Suprapubic skin (tissue), 4 donors: ENCODE measurements at places on chromosomes 3 and 15.

DNA sequence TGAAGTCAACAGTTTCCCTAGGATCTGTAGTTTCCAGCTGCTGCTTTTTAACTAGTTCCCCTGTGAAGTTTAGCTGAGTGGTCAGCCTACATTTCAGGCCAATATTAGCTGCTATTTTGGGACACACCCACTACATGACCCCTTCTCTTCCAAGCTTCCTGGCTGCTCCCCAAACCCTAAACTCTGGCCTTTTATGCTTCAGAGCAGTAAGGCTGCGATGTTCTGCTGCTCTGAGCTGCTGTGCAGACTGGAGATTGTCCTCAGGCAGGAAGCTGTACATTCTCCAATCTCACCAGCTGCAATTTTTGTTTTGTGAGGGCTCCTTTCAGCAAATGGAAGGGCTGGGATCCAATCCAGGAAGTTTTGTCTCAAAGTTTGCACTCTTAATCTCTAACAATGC is 48.0 kb upstream of the WDR72 start:
- DNase-seq, result no peak

DNA sequence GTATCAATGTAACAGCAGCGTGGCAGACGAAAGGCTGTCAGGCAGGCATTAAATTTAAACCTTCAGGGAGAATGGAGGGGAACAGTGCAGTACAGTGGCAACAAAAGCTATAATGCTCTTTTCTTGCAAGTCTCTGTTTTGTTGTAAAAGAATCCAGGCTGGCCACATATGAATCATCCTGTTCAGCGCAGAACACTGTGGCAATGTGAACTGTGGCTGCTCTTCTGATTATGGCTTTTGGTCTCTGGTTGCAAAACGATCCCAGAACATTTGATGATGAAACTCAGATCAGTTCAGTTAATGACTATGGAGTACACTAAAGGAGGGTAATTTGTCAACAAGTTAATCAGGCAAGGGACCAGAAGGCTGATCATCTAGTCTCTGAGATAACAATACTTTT is 219.7 kb upstream of the SGO1 start:
- DNase-seq, result no peak

DNA sequence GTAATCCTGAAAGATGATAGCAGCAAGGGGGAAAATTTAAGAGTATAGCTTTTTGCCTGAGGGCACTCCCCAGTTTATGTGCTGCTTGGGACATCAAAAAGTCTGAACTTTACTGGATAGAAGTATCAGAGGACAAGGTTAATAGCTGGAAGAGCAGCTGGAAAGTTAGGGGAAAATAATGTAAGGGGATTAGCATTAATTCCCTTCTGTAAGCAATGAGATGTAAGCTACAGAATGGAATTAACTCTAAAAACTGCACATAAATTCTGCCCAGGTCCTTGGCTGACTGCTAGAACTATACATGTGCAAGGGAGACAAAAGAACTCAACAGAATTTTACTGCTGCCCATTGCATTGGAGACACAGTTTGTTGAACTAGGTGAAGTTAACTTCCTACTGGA is 55.6 kb downstream of the ATP11B start:
- DNase-seq, result no peak

DNA sequence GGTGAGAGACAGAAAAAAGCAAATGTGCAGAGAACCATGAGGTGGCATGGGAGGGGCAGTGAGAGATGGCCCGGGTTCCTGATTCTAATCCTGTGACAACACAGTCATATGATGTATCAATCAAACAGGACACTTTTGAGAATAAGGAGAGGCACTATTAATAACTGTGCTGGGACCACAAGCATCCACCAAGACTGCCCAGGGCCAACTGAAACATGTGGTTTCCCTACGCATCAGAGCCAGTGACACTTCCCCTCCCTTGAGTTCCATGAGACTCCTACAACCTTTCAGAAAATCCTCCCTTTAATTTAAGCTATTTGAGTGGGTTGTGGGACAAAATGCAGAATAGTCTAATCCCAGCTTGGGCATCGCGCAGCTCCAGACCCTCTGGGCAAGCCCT is 17.4 kb downstream of the SH3BP5 start:
- DNase-seq, result peak; percentile 64

GRCh38 chr3:159001711-159002110 is 199.9 kb downstream of the MFSD1 start:
- no peak for DNase-seq

DNA sequence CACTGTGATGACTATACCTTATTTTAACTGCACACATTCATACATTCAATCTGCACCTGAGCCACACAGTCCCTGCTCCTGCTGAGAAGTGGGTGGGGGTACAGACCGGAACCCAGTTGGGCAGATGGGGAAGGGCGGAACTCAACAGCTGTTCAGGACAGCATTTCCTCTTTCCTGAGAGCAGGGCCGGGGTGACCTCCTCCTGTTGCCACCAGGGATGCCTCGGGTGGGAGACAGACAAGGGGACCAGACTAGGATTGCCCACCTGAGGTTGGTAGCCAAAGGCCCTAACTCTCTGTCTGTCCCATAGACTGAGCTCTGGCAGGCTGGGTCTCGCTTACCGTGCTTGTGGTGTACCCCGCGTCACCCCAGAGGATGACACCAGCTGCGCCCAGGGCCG is 3.9 kb downstream of the HYAL2 start:
- DNase-seq, result no peak

DNA sequence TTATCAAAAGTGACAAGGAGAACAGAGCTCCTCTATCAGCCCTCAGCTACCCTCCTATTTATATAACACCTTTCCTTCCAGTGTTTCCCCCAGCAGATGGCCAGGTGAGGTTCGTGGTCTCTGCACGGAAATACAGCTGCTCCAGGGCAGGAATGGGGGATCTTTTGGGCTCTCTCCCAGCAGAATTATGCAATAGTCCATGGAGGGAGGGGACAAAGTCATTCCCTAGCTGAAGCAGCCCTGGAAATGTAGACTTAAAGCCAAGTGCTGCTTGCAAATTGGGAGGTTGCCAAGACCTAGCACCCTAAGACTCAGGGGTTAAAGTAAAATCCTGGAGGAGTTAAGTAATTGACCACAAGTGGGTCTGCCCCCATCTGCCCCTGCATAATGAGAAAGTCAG is 256.3 kb downstream of the LRTM1 start:
- no peak for DNase-seq

- no peak for DNase-seq
These were observed 70.1 kb downstream of the PLXNA1 start for GRCh38 chr3:127053026-127053425.

DNA sequence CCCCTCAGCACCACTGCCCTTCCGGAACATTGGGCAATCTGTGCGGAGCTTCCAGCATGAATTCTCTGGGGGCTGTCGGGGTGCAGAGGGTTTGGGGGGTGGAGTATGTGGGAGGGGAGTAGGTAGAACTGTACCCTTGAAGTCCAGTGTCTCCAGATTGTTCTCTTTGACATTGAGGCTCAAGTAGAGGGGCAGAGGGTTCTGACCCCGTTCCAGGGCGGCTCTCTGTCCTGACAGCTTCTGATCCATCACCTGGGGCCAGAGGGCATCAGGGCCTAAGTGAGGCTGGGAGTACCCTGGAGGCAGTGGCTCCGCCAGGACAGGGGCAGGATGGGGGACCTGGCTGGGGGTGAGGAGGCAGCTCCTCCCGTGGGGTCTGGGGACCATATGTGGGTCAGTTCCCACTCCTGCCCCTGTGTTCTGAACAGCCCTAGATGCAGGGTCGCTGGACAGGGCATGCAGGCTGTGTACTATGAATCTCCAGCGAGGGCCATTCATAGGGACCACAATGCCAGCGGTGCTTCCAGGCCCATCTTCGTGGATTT is 22.1 kb downstream of the PLA2G4D start:
- DNase-seq, result peak; percentile 51

DNA sequence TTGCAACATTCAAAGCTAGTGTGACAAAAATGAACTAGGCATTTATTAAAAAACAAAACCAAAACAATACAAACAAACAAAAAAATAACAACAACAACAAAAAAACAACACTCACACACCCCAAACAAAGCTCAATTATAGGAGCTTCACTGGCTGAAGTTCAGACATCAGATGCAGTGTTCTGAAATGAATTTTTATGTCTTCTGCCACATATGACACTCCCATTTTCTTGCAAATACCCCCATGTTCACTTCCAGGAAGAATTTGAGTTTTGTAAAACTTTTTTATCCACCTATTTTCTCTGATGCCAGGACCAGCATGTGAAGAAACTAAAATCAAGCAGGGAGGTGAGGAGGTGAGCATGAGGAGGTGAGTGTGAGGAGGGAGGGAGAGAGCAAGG is 113.9 kb downstream of the CADPS start:
- no peak for DNase-seq

GRCh38 chr3:23711916-23712494 is 93.8 kb upstream of the UBE2E1 start:
- DNase-seq, result no peak

GRCh38 chr15:68733666-68734065 is 87.0 kb downstream of the ANP32A start:
- DNase-seq, result no peak

GRCh38 chr3:191192941-191193340 is 6.1 kb upstream of the OSTN start:
- no peak for DNase-seq

DNA sequence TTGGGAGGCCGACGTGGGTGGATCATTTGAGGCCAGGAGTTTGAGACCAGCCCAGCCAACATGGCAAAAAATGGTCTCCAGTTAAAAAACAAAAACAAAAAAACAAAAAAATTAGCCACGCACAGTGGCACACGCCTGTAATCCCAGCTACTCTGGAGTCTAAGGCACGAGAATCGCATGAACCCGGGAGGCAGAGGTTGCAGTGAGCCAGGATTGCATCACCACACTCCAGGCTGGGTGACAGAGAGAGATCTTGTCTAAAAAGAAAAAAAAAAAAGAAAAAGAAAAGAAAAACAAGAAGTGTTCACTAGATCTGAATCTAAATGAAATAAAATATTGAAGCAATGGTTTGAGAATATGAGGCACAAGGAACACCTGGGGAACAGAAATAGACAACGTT is 36.7 kb downstream of the SLC9A9 start:
- DNase-seq, result no peak

DNA sequence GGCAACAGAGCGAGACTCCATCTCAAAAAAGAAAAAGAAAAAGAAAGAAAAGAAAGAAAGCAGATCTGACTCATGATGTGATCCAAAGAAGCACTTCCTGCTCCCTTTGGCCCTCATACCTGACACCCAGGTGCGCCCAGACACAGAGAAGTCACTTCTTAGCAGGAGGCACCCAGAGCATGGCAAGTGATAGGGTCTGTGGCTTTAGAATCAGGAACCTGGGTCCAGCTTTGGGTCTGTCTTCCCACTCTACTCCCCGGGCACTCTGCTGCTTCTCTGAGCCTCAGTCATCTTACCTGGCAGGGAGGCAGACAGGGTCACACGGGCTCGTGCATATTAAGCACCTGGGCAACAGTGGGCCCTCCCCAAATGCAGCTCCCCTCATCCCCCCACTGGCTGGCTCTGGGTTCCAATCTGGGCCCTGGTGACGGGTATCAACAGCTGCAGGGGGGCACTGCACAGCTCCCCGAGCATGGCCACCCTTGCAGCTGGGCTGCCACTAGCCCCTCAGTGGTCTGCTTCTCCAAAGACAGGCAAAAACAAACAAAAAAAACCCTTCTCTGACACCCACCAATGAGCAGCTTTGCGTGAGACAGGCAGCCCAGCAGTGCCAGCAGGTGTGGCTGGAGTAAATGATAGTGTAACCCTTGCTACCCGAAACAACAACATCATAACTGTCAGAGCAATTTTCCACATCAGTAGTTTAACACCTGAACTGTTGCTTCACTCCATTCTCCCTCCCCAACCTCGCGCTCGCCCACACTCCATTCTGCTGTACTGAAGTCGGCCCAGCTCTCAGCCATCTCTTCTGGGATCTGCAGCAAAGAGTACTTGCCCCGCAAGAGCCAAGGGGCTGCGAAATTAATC is 99.8 kb downstream of the MEGF11 start:
- no peak for DNase-seq

GRCh38 chr15:92416557-92416956 is 22.9 kb downstream of the ST8SIA2 start:
- DNase-seq, result no peak

GRCh38 chr3:159187232-159187631 is 385.4 kb downstream of the MFSD1 start:
- DNase-seq, result no peak

GRCh38 chr15:24856397-24857390 is 98.1 kb upstream of the SNRPN start:
- DNase-seq, result no peak

- DNase-seq, result no peak
These were observed 606.8 kb downstream of the EPHA3 start for GRCh38 chr3:89714237-89714636.

DNA sequence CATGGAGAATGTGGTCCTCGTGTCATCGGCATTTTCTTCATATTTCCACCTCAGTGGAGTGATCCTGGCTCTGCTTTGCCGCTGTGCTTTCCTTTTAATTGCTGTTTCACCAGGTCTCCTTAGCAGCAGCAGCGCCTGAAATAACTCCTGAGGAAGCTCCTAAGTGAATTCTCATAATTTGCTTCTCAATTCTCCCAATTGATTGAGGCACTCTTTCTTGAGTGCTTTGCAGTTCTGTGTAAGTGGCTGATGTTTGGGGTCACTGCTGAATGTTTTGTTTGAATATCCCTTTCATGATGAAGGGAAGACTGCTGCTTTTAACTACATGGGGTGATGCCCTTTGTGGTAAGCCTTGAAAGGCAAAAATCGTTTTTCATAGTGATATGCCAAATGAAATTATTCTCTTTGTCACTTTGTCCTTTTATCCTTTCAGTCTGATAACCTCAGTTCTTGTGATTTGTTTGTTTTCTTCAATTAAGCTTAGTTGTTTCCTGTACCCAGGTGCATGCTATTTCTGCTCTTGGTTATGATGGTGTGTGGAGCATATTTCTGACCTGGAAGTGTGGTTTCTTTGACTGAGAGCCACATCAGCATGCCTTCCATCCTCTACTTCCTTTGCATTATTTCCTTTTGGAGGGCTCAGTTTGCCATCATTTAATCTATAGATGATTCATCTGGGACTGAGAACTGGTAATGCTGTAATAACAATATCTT is 36.7 kb downstream of the HMG20A start:
- no peak for DNase-seq

DNA sequence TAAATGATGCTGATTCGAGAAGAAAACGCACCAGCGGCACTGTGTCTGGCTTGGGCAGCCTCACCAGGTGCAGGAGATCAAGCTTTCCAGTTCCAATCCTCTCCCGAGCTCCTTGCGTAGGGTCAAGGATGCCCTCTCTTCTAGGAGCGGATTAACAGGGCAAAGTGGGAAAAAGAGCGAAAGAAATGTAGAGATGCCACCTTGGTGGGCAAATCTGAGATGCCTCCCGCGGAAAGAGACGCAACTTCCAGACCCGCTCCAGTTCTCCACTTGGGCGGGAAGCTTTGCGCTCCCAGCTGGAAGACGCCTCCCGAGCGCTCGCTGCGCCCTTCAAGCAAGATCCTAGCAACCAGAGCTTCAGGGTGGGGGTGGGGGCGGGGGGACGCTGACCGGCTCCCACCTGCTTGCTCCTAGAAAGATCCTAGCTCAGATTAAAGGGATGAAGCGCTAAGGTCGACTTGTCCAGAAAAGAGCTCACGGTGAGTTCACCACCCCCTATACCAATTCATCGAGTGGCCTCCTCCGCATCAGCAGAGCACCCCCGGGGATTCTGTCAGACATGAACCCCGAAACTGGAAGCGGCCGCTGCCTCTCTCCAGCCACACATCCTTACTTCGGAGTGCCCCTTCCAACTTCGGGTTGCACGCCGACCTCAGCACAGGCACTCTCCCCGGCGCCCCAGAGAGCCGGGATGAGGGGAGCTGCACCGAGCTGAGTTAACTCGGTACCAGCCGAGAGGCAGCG is 769 bp downstream of the TAFA4 start:
- DNase-seq, result no peak
